ENCODE measurements at places on chromosomes 3 and 15.

GRCh38 chr3:57252404-57252803 lies 24.9 kb downstream of the APPL1 start:
- DNase-seq = no peak

- DNase-seq = no peak
Observed at GRCh38 chr3:72285502-72285901, 500.6 kb upstream of the PROK2 start.

GRCh38 chr3:125078951-125079674 lies 23.3 kb upstream of the HEG1 start:
- no peak for DNase-seq

DNA sequence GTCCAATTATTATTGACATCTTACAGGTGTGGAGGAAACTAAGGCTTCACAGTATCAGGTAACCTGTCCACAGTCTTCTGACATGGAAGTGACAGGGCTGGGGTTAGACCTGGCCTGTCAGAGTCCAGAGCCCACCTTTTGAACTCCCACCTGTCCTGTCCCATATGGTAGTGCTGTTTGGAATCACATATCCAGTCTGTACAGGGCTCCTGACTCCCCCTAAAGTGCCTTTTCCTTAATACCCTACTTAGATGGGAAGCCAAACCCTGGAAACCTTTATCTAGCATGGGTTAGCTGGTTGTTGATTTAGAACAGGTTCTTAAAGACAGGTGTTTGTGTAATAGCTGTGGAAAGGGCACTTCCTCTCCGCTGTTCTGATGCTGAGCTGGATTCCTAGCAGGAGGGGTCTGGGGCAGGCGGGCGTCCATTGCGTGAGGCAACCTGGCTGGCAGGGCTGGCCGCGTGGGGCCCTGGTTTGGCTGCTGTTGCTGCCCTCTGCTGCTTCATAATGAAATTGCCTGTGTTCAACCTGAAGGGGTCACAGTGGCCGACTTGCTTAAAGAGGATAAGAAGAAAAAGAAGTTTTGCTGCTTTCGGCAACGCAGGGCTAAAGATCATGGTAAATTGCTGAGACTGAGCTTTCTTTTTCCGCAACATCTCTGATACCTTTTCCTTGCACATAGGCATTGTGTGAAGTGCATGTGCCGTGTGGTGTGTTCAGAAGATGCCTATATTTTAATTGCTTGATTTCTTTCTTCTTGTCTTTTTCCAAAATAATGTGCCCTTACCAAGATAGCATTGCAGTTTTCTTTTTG lies 136.2 kb downstream of the CHDH start:
- DNase-seq = peak; percentile 76

- no peak for DNase-seq
Observed at GRCh38 chr3:100370756-100371155, 30.1 kb downstream of the TOMM70 start.

DNA sequence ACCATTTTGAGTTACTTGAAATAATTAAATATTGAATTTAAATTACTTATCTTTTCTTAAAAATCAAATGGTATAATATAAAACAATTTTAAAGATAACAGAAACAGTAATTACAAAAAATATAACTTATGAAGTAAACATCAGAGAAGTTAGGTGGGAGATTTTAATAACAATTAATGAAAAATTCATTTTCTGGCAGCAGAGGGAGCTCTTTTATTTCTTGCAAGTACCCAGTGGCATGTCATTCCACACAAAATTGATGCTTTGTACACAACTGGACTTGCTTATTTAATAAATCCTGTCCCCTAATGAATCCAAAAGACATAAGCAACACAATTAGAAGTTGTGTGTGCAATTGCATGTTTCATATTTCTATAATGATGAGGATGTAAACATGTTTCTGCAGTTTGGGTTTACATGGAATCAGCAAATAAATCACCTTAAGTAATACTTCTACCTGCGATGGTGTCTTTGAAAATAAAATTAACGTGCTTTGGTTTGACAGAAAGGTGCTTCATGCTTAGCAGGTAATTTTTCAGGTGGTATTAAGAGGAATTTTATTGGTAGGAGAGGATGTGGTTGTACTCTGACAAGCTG lies 861.3 kb downstream of the ZPLD1 start:
- no peak for DNase-seq

- DNase-seq = no peak
Observed at GRCh38 chr15:44536302-44536961, 515 bp upstream of the EIF3J start.

DNA sequence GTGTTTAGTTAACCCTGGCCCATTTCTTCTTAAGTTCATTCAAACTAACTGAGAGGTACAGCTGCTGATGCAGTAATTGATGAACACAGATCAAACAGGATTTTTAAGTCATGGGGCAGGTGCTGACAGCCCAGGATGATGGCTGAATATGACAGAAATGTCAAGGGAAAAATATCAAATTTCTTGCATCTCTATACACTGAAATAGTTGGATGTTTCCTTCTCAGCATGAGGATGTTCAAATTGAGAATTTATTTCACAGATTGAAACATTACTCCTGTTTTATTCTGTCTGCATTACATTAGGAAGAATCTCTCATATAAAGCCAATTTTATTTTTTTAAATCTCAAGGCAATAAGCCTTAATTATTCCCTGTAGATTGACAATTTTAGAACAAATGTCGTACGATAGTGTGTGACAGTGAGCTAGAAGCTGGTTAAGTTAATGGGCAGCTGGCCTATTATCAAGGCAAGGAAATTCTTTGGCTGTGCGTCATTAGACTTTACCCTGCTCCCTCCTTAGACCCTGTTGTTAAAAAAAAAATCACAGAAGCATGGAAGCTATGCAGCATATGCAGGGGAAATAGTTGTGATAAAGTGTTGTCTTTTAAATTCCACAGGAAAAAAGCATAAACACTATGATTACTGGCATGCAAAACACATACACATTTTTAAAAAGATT lies 183.8 kb upstream of the KCNMB2 start:
- DNase-seq = no peak
